ENCODE measurements at places on chromosomes 16 and 17.

DNA sequence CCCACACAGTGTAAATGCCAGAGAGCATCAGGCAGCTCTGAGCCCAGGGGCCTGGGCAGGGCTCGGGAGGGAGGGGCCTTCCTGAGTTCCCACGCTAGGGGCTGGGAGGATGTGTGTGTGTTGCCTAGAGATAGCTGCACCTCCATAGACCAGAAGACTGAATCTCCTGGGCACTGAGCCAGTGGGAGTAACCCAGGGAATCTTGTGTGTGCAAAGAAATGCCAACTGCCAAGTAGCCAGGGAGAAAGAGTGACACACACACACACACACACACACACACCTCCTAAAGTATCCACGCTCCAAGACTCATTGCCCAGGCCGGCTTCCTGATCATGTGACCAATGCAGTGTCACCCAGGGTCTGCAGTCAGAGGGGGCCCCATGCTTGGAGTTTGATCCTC is 166.2 kb upstream of the RPL38 start:
- DNase-seq, result no peak

DNA sequence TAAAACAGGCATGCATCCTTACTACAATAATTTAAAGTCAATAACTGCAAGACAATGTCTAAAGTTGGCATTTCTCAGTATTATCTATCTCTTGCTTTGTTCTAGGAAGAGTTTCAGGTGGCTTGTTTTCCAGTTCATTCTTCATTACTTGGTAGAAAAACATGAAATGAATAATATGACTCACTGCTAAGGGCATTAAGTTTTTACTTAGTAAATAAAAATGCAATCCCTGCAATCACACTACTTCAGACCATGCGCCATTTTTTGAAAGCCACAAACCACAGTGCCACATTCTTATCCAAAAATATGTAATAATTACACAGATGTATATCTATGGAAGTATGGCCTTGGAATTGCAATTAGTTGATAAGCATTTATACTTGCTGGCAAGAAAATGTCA is 55.4 kb downstream of the CREBBP start:
- peak; percentile 76 for DNase-seq

GRCh38 chr17:16378636-16379282 is 2.1 kb upstream of the UBB start:
- peak; percentile 27 for DNase-seq

- peak; percentile 59 for DNase-seq
Observed at GRCh38 chr16:2468233-2468724, 2.8 kb upstream of the NTN3 start.

GRCh38 chr16:50384500-50385135 is 15.8 kb upstream of the BRD7 start:
- DNase-seq, result no peak

DNA sequence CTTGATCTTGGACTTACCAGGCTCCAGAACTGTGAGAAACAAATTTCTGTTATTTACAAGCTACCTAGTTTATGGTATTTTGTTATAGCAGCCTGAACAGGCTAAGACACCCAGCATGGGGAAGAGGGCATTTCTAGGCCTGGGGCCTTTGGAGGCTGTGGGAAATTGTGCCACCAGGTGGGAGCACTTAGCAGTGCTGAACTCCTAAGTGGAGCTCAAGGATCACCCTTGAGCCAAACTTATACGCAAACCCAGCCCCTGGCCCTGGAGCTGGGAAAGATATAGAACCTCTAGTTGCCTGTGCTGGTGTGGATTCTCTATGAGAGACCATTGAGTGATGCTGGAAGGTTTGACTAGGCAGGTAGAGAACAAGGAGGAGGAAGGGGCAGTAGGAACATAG is 36.1 kb downstream of the MIS12 start:
- DNase-seq, result no peak

- no peak for DNase-seq
Observed at GRCh38 chr17:21817791-21818364, 125.6 kb downstream of the KCNJ18 start.

DNA sequence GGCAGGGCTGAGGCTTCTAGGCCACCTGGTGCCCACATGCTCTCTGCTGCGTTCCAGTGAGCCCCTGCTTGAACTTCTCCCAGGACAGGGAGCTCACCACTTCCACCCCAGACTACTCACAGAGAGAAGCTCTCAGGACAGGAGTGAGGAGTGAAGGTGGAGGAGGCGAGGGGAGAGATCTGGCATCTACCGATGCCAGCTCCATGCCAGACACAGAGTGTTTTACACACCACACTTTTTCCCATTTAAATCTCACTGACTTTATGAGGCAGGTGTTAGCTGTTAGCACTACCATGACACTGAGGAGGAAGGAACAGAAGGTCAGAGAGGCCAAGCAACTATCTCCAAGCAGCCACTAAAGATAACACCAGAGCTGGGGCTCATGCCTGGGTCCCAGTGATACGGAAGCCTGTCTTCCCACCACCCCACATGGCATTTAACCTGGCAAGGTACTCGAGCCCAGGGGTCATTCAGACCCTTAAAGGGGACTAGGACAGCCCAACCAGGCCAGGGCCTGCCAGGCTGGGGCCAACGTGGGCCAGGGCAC is 6.8 kb downstream of the FAM83G start:
- no peak for DNase-seq

GRCh38 chr17:81808778-81809555 is 5.0 kb downstream of the GCGR start:
- no peak for DNase-seq

DNA sequence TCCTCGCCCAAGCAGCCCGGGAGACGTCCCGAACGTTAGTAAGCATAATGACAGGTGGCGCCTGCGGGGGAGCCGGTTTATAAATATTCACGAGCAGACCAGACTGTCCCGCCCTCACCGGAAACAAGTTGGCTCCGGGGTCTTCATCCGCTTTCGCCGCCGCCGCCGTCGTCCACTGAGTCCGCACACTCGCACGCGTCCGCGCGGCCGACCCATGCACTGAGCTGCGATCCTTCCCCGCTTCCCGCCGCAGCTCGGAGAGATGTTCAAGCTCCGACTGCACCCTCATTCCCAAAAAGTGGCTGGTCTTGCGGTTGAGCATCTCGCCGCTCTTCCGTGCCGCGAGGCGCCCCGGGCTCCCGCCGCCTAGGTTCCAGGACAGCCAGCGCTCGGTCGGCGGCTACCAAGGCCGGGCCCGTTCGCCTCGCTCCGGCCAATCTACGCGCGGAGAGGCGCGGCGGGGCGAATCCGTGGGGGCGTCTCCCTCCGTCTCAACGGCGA is 385 bp downstream of the CFAP119 start:
- peak; percentile 61 for DNase-seq

- peak; percentile 35 for DNase-seq
Observed at GRCh38 chr16:53732296-53732929, 28.5 kb downstream of the FTO start.

DNA sequence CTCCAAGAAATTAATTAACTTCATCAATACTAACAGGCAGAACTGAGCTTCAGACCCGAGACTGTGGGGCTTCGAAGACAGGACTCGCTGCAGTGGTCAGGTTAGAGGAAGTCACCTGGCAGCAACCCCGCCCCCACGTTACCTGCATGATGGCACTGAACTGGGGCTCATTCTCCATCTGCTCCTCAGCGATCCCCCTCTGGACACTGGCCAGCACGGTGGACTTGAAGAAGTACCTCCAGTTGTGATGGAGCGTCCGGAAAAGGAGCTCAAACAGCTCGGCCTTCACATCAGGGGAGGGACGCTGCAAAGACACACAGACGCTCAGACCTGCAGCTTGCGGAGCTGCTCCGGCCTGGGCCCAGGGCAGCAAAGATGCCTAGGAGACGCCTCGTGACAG is 40.9 kb upstream of the GSG1L start:
- no peak for DNase-seq

DNA sequence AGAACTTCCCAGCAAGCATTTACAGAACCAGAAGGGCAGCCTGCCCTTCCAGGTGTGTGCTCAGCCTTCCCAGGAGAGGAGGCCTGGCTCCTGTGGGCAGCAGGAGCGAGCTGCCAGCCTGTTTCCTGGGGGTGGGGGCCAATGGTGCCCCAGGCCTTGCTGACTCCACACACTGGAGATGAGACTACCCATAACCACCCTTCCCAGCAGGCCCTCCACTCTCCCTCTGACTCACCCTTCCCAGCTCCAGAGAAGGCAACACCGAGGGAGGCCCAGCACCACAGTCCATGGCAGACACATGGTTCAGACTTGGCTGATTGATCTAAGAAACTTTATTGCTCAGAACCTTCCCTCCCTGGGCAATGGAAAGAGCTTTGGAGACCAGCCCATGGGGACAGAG is 1.8 kb upstream of the PRSS53 start:
- DNase-seq, result peak; percentile 84

DNA sequence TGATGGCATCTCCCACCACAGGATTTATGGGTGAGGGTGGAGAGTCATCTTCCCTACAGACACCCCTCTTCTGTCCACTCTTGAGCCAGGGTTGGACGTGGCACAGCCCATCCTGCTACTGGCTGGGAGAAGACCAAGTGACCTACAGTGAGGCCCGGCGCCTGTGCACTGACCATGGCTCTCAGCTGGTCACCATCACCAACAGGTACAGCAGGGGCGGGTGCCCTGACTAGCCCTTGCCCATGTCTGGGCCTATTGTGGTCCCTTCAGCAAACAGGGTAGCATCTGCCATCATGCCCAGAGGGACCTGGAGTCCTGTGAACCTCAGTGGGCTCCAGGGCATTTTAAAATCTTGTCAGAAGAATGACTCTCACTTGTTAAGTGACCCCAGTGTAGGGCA is 48.2 kb downstream of the MRC2 start:
- no peak for DNase-seq

GRCh38 chr17:10836145-10836544 is 1.7 kb downstream of the PIRT start:
- no peak for DNase-seq

DNA sequence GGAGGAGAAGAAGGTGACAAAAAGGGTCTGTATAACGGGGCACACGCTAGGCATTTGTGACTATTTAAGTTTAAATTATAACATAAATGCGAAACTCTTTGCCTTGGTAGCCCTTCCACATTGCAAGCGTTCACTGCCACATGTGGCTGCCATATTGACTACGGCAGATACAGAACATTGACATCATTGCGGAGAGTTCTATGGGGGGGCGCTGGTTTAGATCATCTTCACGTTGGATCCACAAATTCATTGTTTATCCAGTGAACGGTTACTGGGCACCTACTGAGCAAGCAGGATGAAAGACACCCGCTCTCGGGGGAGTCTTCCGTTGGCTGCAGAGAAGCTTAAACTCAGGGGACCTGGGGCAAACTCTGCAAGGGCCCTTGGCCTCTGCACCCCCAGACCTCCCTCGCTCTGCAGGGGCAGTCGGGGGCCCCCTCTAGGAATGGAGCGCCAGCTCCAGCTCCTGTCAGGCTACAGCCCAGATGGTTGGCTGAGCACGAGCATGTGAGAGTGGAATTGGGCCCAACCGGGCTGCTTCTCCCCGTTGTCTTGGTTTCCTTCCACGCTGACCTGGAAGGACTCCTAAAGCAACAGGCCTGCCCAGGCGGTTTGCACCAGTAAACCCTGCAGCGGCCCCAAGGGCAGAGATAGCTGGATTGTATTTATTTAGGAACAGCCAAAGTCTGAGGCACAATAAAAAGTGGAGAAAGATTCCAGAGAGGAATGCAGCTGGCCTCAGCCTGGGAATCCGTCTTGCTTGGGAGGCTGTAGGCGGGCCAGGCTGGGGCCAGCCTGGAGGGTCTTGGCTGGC is 172.2 kb downstream of the SEC14L1 start:
- peak; percentile 78 for DNase-seq

- DNase-seq, result no peak
Observed at GRCh38 chr17:6286233-6286632, 148.7 kb downstream of the AIPL1 start.

- DNase-seq, result no peak
Observed at GRCh38 chr16:22346483-22346882, 27.9 kb downstream of the CDR2 start.

DNA sequence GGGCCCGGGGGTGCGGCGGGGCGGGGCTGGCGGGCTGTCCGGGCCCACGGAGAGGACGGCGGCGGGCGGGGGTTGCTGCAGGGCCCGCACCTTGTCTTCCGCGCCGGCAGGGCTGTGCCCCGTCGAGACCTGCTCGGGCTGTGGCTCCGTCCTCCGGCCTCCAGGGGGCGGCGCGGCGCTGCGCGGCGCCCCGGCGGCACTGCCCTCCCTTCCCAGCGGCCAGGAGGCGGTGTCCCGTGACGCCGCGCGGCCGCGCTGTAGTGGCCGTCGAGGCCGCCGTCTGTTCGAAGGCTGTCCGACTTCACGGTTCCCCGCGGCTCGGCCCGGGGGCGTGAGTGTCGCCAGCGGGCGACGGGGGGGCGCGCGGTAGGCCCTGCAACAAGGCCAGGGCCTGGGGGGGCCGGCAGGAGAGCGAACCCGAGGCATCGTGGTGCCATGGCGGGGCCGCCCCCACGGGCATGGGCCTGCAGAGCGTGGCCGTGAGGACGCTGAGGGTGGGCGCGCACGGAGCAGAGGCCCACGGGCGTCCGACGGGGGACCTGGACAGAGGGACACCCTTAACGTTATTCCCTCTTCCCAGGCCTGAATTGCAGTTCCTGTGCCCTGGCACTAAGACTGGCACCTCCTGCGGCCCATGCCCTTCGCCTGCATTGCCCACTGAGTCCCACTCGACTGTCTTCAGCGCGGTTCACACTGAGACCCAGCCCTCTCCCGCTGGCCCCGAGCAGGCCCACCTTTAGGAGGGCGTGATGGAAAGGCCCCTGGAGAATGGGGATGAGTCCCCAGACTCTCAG is at the start of gene PLEKHG4:
TSS of gene PLEKHG4 (plus strand) at position 237 of the 794 bp plus-strand sequence. CDS start at position 750, 513 bp downstream.
- DNase-seq, result peak; percentile 86

GRCh38 chr16:66091471-66091891 is 275.0 kb upstream of the CDH5 start:
- peak; percentile 58 for DNase-seq

GRCh38 chr16:87380881-87381280 is 2.7 kb downstream of the FBXO31 start:
- DNase-seq, result peak; percentile 64

DNA sequence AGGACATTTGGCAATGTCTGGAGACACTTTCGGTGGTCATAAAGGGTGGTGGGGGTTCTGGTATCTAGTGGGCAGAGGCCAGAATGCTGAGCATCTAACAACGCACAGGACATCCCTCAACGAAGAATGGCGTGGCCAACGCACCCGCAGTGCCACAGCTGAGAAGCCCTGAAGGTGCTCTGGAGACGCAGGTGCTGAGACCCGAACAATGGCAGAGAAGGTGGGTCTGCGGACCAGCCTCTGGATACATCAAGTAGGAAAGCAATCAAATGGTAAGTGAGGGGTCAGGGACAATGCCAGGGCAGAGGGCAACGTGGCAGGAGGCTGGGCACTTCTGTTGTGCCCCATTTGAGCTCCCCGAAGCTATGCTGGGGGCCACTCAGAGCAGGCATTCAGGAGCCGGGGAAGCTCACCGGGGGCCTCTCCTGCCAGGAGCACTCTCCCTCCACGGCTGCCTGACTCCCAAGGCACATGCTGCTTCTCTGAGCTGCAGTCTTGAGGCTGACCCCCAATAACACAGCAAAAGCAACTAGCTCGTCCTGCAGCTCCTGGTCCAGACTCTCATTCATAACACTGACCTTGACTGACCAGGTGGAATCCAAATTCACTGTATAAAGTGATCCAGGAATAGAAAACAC is 26.0 kb downstream of the SPHK1 start:
- DNase-seq, result no peak

- peak; percentile 12 for DNase-seq
Observed at GRCh38 chr17:2634361-2634960, 41.0 kb downstream of the PAFAH1B1 start.

DNA sequence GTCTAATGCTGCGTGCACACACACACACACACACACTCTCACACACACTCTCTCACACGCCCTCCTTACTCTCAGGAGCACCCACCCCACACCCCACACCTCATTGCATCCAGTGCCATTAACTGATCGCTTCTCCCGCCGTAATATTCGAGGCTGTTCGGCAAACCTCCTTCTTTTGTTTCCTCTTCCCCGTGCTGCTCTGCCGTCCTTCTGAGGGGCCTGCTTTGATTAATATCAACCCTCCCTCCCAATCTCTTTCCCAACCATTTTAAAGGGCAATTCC is 156.2 kb upstream of the TNRC6C start:
- no peak for DNase-seq
